Activated T-helper 17 cell treated with anti-CD3 and anti-CD28 coated beads, Interleukin-2, amount 50 U/mL, for 72 hours (primary cell): ENCODE measurements at places on chromosomes 1 and 21. TPM values are rescaled to one million over a fixed set of nuclear protein-coding genes. Genes with fewer than 3 reads are reported as not detected.

KPNA6 gene
- total RNA-seq: 77.1 TPM

TSACC gene
- total RNA-seq: 1.1 TPM

MMP23B gene
- 1.8 TPM for total RNA-seq

PPIAL4G gene
- 0.40 TPM for total RNA-seq

HSPA6 gene
- 0.37 TPM for total RNA-seq

TIE1 gene
- not detected for total RNA-seq

DDX59 gene
- total RNA-seq: 31.9 TPM

NKAIN1 gene
- not detected for total RNA-seq

PMF1 gene
- total RNA-seq: 87.3 TPM

IRF6 gene
- total RNA-seq: 1.7 TPM

CD1B gene
- not detected for total RNA-seq

INAVA gene
- total RNA-seq: 0.19 TPM

LMOD1 gene
- not detected for total RNA-seq

SMIM1 gene
- total RNA-seq: 2.8 TPM

CLCA1 gene
- total RNA-seq: not detected
